ENCODE measurements at places on chromosomes 1 and 21.
A peak's percentile ranks its signal among the peaks of the same experiment; 100 is the strongest.

DNA sequence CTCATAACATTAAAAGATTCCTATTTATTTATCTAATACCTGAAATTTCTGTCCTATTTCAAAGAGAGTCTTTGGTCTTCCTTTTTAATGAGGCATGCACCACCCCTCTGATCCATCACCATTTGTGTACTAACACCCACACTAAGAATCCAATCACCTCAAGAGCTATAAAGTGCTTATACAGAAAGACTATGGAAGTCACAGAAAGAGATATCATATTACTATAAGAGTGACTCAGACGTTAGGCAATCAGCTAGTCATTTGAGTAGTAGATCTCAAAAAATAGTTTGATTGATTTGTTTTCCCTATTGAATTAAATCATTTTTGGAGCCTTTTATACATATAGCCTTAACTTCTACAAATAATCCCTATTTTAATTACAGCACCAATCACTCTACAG is 46.1 kb downstream of the NME7 start:
- DNase-seq, result no peak

DNA sequence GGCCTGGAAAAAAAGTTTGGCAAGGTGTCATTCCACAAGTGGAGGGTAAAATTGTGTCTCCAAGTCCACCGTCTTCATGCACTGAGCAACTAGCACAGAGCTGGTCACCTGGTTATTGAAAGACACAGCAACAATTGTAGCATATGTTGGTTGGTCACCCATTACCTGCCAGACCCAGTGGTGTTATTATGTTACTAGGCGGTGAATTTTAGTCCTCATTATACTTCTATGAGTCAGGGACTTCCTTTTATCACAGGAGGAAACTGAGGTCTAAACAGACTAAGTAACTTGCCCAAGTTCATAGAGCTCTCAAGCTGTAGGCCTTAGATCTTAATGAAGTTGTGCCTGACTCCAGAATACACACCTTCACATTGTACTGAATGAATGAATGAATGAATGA is 94.9 kb upstream of the VANGL1 start:
- no peak for DNase-seq

- DNase-seq, result no peak
Measured at GRCh38 chr1:85847356-85847755, 139.1 kb upstream of the ZNHIT6 start.

DNA sequence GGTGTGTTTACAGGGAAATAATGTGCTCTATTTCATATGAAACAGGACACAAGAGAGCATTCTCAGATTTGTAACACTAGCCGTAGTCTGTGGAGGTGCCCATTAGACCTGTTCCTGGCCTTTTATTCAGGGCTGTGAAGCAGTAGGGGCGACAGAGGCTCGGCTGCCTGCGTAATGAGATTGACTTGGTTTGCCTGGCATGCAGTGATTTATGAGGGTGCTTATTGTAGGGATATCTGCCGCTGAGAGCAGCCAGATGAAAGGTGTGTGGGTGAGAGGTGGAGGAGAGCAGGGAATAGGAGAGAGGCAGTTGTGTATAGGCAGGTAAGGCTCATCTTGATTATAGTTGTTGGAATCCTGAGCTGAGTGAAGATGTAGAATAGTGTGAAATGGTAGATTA is 51.3 kb downstream of the DNAJC6 start:
- no peak for DNase-seq

DNA sequence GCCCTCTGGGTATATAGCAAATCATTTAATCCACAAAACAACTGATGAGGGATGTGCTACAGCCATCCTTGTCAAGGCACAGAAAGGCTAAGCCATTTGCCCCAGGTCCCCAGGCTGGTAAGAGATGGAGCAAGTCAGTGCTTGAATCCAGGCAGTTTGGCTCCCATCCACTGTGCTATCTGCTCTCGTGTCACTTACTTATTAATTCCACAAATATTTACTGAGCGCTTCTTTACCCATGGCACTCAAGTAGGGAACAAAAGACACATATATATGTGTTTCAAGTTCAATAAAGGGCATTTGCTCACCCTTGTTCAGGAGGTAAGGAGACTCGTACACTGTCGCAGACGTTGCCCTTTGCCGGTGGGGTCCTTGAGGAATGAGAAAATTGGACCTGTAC is 38.6 kb upstream of the MPZL1 start:
- DNase-seq, result no peak

DNA sequence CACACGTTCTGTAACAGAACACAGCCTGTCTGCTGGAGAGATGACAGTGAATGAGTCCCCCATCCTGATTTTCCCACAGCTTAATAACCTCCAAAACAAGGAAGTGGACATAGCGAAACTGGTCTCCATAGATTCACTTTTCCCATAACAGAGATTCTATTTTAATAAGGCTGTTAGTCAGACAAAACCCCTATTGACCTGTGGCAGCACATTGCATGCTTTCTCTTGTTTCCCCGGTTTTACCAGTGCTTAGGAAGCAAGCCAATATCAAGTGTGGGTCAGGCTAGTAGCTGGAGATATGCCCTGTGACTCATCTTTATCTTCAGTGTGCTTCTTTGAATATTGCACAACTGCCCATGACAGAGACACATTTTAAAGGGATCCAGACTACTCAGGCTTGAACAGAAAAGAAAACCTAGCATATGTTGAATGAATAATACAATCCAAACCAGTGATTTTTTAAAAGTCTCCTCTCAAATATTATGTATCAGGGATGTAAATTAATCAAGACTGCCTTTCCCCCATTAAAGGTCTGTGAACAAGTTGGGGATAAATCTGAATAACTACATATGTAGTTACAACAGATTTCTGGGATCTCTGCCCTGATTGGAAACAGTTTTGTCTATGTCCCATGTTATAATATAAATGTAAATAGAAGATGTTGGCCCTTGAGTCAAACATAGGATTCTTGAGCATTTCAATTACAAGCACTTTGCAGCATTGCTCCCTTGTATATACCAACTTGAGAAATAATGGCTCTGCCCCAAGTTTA is 11.9 kb upstream of the CLDN8 start:
- DNase-seq, result peak; percentile 84

DNA sequence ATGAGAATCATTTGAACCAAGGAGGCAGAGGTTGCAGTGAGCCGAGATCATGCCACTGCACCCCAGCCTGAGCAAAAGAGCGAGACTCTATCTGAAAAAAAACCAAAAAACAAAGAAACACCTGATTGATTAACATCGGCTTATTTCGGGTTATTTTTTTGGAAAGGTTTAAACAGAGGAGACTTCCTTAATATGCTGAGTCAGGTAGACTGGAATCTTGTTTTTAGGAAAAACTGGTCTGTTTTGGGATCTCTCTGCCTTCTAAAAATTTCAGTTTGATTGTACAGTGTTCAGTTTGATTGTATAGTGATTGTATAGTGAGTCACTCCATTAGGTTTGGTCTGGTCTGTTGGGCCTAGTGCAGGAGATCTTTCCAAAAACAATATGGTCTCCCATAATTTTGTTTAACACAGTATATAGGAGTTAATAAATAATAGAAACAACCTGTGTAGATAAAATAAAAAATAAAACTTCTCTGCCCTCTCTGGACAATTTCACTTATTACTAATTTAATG is 196.3 kb upstream of the CHRM3 start:
- no peak for DNase-seq

- peak; percentile 40 for DNase-seq
Measured at GRCh38 chr1:185969028-185969427, 234.8 kb downstream of the HMCN1 start.

- DNase-seq, result no peak
Measured at GRCh38 chr1:5769146-5769545, 223.1 kb downstream of the NPHP4 start.

DNA sequence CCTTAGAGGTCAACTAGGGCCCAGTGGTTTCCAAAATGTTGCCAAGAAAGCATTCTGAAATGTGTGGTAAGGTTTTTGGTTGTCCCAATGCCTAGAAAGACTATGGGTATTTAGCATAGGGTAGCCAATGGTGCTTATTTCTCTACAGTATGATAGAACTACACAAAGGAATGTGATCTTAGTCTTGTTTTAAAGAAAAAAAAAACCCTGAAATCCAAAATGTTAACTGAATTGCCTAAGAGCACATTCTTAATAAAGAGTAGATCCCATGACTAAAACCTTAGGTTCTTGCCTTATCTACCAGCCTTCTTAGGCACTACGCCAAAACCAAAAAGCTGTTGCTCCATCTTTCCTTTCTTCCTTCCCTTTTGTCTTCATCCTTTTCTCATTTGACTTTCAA is 428.2 kb downstream of the MRPL39 start:
- DNase-seq, result no peak

DNA sequence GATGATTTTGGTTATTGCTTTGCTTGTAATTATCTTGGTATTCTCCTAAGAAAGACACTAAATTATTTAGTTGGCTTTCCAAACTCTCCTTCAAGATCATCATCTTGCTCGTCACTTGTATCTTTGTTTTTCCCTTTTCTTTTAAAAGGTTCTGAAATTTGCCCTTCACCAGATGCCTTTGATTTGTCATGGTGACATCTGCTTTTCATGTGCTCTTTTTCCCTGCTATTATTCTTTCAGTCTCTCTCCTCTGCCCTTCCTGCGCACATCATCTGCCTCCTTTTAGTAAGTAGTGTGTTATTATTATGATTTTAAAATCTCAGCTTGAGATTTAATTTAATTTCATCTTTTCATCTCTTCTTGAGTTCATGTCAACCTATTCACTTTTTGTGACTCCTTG is 92.1 kb downstream of the BACH1 start:
- no peak for DNase-seq

DNA sequence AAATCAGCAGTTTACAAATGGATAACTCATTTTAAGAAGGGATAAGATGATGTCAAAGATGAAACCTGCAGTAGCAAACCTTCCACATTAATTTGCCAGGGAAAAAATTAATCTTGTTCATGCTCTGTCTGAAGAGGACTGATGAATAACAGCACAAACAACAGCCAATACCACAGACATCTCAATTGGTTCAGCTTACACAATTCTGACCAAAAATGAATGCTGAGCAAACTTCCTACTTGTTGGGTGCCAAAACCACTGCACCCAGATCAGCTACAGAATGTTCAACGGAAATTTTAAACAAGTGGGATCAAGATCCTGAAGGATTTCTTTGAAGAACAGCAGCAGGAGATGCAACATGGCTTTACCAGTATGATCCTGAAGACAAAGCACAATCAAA is 98.3 kb downstream of the COQ8A start:
- DNase-seq, result no peak

- no peak for DNase-seq
Measured at GRCh38 chr1:29114654-29115053, 9.0 kb downstream of the TMEM200B start.

- no peak for DNase-seq
Measured at GRCh38 chr1:78240755-78241154, 195.0 kb downstream of the GIPC2 start.

DNA sequence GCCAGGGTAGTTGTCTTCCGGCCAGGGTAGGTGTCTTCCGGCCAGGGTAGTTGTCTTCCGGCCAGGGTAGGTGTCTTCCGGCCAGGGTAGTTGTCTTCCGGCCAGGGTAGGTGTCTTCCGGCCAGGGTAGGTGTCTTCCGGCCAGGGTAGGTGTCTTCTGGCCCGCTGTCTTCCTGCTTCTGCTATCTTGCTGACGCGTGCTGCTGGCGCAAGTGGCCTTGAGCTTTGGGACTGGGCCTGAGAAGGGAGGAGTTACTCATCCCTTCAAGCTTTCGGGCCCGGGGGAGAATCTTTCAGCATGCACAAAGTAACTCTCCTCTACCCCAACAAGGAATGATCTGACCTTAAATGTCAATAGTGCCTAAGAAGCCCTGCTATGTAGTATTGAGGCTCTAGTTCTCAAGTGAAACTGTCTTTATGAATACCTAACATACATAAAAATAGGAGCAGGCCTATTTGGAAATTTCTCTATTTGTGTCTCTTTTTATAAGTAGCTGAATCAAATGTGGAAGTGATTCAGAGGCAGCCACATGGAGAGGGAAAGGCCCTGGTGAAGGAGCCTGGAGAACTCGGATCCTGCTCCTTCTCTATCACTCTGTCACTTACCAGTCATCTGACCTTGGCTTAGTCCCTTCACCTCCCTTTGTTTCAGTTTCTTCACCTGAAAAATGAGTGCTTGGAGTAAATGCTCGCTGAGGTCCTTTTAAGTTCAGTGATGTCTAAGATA is 65.6 kb downstream of the RGL1 start:
- peak; percentile 71 for DNase-seq

GRCh38 chr1:151655371-151655770 is 43.5 kb downstream of the SNX27 start:
- no peak for DNase-seq

- DNase-seq, result peak; percentile 57
Measured at GRCh38 chr1:184860985-184861754, 106.5 kb upstream of the EDEM3 start.

GRCh38 chr1:233512538-233512937 is 101.4 kb upstream of the KCNK1 start:
- no peak for DNase-seq

GRCh38 chr21:27047283-27047657 is 80.4 kb upstream of the ADAMTS5 start:
- no peak for DNase-seq

GRCh38 chr1:223531742-223532341 is 133.7 kb downstream of the CAPN8 start:
- DNase-seq, result peak; percentile 5

GRCh38 chr1:1461721-1462317 is 9.7 kb upstream of the ATAD3B start:
- no peak for DNase-seq

Measured in muscle of back (tissue), 13 donors.